ENCODE measurements at places on chromosomes 16 and 17.

- no peak for DNase-seq
Observed at GRCh38 chr16:52630711-52631110, 83.8 kb upstream of the TOX3 start.

GRCh38 chr16:74725651-74726455 is 25.2 kb upstream of the MLKL start:
- DNase-seq = no peak

DNA sequence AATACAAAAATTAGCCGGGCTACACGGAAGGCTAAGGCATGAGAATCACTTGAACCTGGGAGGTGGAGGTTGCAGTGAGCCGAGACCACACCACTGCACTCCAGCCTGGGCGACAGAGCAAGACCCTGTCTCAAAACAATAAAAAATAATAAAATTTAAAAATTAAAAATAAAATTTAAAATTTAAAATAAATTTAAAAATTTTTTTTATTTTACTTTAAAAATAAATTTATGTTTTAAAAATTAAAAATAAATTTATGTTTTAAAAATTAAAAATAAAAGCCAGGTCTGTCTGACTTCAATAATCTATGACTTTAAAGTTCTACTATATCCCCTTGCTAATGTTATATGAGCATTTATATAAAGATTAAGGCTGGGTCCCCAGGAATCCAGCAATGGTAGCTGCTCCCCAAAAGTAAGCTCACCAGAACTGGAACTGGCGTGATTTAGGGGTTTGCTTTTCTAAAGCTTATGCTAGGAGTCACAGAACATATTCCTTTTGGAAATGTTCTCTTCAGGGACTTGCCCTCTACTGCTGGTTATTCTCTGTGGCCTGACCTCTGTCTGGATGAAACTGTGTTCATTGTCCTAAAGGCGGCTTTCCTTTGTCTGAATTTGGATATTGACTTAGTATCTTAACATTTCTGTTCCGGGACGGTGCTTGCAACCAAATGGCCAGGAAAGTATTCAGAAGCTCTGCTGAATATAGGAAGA is 140.2 kb upstream of the NOL11 start:
- DNase-seq = no peak

- no peak for DNase-seq
Observed at GRCh38 chr17:61253362-61253761, 146.3 kb upstream of the TBX2 start.

GRCh38 chr17:46878055-46878454 is 26.7 kb downstream of the WNT9B start:
- DNase-seq = no peak

GRCh38 chr16:88010968-88011483 is 59.8 kb downstream of the BANP start:
- DNase-seq = no peak

Data from NCI-H1105 treated with DMSO at 0.1 percent for 48 hours (cell line).